ENCODE measurements at places on chromosomes 6 and 20.

DNA sequence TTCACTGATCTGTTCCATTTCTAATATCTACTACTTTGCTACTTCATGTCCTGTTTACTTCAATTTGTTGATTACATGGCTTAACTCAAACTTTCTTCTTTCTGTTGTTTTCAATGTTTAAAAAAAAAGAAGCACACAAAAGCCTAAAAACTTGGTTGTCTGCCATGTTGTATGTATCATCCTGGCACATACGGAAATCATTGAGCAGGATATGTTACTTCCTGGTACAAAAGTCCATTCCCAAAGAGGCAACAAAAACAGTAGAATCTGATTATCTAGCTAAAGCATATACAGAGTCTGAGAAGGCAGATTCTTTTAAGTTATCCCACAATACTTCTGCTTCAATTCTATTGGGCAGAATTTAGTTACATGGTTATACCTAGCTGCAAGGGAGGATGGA is 14.5 kb upstream of the COL12A1 start:
- no peak for DNase-seq

DNA sequence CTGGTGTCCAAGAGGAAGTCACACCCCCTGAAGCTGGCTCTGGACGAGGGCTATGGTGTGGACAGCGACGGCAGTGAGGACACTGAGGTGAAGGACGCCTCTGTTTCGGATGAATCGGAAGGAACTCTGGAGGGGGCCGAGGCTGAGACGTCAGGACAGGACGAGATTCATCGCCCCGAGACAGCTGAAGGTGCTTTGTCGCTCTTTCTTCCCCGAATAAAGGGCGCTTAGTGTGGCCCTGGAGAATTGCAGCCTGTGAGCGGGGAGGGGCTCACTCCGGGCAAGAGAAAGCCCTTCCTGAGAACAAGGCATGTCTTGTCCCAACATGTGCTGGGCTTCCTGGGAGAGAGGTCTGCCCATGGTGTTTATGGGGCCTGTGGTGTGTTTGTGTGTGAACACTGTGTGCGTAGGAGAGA is 41.4 kb downstream of the MYT1 start:
- DNase-seq, result no peak

DNA sequence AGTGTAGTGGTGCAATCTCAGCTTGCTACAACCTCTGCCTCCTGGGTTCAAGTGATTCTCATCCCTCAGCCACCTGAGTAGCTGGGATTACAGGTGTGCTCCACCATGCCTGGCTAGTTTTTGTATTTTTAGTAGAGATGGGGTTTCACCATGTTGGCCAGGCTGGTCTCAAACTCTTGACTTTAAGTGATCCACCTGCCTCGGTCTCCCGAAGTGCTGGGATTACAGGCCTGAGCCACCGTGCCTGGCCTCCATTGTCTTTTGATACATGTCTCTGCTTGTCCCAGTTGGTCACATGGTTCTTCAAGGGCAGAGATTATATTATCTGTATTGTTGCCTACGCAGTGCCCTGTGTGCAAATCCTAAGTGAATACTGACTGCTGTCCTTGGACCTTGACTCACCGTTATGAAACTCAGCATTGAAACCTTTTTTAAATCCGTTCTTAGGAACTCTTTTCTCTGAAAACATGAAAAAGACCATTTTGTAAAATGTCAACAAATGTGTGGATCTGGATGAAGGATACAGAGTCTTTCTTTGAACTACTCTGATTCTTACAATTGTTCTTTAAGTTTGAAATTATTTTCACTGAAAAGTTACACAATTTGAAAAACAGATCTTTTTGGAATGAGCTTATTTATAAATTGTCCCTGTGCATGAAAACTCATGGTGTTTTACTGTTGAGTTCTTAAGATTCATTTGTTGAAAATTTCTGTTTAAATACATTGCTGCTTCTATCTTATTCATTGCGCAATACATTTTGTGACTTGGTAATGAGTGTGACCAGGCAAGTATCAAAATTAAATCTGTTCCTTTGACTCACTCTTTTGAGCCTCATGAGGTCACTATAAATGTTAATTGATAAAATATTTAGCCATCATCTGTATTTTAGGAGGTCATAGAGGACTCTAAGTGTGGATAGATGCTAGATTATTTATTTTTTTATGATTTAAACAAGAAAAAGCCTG is 293.5 kb downstream of the UTRN start:
- no peak for DNase-seq

DNA sequence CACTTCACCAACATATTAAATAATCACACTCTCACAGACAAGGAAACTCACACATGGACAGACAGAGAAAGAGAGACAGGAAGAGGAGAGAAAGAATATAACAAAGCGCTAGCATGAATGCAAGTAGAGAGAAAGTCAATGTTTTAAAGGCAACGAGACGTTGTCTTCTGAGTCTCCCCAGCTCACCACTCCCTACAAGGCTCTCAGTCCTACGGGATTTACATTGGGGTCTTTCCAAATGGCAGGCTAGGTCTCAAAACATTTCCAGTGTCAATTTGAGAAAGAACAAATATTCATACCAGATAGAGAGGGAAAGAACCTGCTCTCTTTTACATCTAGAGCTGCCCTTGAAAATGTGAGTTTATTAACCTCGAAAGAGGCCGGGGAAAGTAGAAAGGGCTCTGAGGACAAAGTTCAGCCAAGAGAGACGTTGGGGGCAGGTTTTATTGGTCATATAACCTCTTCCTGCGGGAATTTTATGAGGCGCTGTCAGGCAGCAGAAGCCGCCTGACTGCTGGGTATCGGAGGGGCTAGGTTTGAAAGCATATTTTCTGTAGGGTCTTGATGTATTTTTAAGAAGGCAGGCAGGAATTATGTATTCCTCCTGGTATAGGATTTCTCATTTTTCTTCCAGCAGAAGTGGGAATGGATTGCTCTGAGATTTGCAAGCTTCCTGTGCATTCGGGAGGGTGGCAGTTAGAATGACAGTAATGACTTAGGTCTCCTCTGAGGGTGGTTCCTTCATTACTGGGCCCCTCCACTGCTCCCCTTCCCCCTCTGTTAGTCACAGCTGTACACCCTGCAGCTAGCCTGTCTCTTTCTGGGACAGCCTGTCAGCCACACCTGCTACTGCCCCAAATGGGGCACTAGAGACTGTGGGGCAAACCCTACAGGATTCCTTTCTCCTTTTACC is 34.4 kb upstream of the KIF16B start:
- no peak for DNase-seq

GRCh38 chr6:109690373-109690736 is 647 bp downstream of the AK9 start:
- DNase-seq, result peak; percentile 52
